ENCODE measurements at places on chromosomes 12 and 14. TPM values are rescaled to one million over a fixed set of nuclear protein-coding genes. Genes with fewer than 3 reads are reported as not detected.

CBLN3 gene
- 4.4 TPM for total RNA-seq

RND1 gene
- not detected for total RNA-seq

SLC25A21 gene
- total RNA-seq, result under 0.01 TPM

LUM gene
- 1,443 TPM for total RNA-seq

GPR162 gene
- 7.3 TPM for total RNA-seq

ZNF891 gene
- 0.85 TPM for total RNA-seq

TAS2R14 gene
- total RNA-seq, result 2.9 TPM

PIK3C2G gene
- total RNA-seq, result not detected

DDX55 gene
- 15.9 TPM for total RNA-seq

BIN2 gene
- total RNA-seq, result not detected

CLEC6A gene
- not detected for total RNA-seq

CAPZA3 gene
- total RNA-seq, result not detected

OTUB2 gene
- total RNA-seq, result 2.2 TPM

RPGRIP1 gene
- not detected for total RNA-seq

RAP1B gene
- 237 TPM for total RNA-seq

KRT3 gene
- not detected for total RNA-seq

NGB gene
- total RNA-seq, result not detected
